ENCODE measurements at places on chromosomes 2 and 18. TPM values are rescaled to one million over a fixed set of nuclear protein-coding genes. Genes with fewer than 3 reads are reported as not detected.
A peak's percentile ranks its signal among the peaks of the same experiment; 100 is the strongest.

The ASAP2 gene
- total RNA-seq = 24.3 TPM

DNA sequence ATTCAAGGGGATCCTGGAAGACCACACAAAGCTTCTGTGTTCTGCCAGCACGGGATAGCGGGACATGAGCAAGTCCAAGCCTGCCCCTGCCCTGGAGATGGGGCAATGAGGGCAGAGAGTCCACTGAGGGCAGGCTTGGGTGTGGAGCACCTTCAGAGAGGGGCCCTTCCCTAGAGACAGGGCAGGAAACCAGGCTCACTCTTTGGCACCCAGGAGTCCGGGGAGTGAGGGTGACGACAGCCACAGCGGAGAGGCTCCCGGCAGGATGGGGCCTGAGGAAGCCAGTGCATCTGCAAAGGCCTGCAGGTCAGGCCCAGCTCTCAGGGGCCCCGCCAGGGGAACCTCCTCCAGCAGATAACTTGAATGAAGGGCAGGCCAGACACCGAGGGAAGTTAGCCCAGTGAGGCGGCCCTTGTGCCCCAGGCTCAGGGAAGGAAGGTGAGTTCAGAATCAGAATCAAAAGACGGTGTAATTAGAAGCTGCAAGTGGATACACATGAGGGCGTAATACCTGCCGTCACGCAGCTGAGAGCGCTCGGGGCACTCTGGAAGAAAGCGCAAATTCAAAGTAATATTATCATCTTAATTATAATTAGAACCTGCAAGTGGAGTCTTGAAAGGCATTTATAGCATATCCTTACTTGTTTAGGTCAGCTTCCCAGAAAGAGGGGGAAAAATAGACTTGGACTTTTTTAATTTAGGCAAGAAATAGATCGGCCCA is 142.6 kb upstream of the LGALSL start:
- H3K36me3 ChIP-seq = no peaks in the 10 kb centered on the region
- H3K27ac ChIP-seq = peak overlapping the region; percentile 64
- H3K27me3 ChIP-seq = no peaks in the 10 kb centered on the region

DNA sequence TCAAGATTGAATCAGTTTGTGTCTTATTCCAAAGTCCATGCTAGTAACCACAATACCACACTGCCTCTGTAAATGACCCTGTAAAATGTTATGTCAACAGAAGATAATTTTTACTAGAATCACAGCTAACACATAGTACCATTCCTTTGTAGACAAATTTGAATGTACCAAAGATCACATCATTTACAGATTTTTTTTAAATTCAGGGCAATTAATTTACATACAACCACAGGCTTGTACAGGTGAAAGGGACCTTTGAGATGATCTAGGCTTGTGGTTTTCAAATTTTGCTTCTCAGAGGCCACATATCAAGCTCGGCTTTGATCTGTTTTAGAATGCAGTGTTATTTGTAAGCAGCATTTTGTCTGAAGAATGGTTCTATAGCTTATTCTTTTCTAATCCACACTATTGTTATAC is 63.8 kb upstream of the PPM1B start:
- no peaks in the 10 kb centered on the region for H3K27me3 ChIP-seq
- H3K36me3 ChIP-seq = no peaks in the 10 kb centered on the region
- DNase-seq = no peak
- H3K4me1 ChIP-seq = peaks cover 3% of the 10 kb centered on the region
- H3K27ac ChIP-seq = no peak overlapping the region

The SLC5A7 gene
- total RNA-seq = not detected

The REG1A gene
- not detected for total RNA-seq

The C2orf74 gene
- total RNA-seq = 18.2 TPM

- H3K27ac ChIP-seq = no peak overlapping the region
- no peak for DNase-seq
These were observed 118.7 kb downstream of the LYPD6B start for GRCh38 chr2:149156971-149157740.

All from uterus (tissue), 4 donors.